Immature natural killer cell (primary cell): ENCODE measurements at places on chromosomes 6 and 20. TPM values are rescaled to one million over a fixed set of nuclear protein-coding genes. Genes with fewer than 3 reads are reported as not detected.

DNA sequence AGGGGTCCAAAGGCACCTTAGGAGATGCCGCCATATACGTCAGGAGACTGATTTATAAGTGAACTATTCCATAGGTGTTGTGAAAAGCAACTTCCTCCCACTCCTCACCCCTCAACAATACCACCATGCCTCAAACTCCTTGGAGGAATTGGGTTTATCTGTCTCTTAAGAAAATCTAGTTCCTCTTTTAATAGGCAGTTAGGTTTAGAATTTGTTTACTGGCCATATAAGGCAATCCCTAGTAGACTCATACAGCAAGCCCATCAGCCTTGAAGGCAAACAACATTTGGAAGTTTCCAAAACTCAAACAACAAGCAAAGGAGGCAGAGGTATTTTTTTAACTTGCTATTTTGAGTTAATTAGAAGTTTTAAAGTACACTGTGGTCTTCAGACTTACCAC is 66.1 kb downstream of the PRND start:
- no peak for DNase-seq

DNA sequence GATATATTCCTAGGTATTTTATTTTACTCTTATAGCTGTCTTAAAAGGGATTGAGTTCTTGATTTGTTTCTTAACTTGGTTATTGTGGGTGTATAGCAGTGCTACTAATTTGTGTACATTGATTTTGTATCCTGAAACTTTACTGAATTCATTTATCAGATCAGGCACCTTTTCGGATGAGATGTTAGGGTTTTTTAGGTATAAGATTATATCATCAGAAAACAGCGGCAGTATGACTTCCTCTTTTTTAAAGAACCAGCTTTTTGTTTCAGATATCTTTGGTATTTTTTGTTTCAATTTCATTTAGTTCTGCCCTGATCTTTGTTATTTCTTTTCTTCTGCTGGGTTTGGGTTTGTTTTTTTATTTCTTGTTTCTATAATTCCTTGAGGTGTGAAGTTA is 382.4 kb upstream of the ADGRB3 start:
- DNase-seq: no peak

DNA sequence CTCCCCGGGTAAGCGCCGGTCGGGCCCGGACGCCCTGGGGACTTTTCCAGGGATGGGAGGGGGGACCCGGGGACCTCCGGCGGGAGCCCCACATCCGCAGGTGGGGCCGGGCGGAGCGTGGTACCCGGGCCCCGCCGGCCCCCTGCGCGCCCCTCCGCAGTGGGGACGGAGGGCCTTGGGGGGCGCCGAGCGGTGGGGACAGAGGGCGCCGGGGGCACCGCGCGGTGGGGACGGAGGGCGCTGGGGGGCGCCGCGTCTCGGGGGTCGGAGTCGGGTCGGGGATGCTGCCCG is 270 bp downstream of the PLEKHG1 start:
- DNase-seq: no peak

DNA sequence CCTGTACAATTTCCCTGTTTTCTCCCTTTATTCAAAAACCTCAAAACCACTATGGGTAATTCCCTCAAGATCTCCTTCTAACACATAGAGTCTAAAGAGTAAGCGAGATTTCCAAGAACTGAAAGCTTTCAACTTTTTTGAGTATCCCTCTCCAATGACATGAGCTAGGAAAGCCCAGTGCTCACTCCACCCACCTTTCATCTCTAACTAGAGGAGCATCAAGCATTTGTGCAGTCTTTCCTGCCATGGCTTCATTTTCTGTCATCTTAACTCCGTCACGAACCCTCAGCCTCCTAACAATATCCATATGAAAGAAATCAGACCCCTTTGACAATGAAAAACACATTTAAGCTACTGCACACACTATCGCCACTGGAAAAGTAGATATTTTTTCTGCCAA is 91.9 kb upstream of the SUPT3H start:
- DNase-seq: no peak

GRCh38 chr20:17835934-17836300 is 132.7 kb downstream of the SNX5 start:
- DNase-seq: no peak

SLC32A1 gene
- polyA plus RNA-seq: not detected

DNA sequence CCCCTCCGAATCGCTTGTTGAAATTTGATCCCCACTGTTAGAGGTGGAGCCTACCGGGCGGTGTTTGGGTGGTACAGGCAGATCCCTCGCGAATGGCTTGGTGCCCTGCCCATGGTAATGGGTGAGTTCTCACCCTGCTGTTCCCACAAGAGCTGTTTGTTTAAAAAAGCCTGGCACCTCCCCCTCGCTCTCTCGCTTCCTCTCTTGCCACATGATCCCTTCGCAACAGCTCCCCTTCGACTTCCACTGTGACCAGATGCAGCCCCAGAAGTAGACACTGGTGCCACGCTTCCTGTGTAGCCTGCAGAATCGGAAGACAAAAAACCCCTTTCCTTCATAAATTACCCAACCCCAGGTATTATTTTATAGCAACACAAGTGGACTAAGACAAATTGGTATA is 292.2 kb upstream of the QKI start:
- no peak for DNase-seq

- no peak for DNase-seq
Observed at GRCh38 chr6:111199935-111200334, 112.6 kb downstream of the SLC16A10 start.

- DNase-seq: no peak
Observed at GRCh38 chr20:61776491-61777075, 289.1 kb downstream of the TAF4 start.

HLA-DRB5 gene
- 3.0 TPM for polyA plus RNA-seq

LPIN3 gene
- polyA plus RNA-seq: not detected

TP53INP2 gene
- polyA plus RNA-seq: 0.09 TPM

DNA sequence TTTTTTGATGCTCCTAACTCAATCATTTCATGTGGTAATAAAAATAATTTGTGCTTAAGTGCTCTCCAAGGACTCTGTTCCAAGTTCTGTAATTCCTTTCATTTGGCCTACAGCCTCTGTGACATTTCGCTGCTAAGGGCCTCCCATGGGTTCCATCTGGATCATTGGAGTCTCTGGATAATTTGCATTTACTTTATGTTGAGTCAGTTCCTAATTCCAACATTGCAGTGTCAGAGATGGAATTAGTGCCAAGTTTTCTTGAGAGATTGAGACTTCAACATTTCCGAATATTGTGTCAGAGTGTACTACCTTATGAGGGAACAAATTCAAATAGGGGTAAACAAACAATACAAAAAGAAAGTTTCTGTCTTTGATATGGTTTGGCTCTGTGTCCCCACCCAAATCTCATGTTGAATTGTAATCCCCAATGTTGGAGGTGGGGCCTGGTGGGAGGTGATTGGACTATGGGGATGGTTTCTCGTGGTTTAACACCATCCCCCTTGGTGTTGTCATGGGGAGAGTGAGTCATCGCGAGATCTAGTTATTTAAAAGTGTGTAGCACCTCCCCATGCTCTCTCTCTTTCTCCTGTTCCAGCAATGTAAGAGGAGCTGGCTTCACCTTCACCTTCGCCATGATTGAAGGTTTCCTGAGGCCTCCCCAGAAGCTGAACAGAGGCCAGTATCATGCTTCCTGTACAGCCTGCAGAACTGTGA is 244.1 kb upstream of the TBX18 start:
- DNase-seq: no peak

DNA sequence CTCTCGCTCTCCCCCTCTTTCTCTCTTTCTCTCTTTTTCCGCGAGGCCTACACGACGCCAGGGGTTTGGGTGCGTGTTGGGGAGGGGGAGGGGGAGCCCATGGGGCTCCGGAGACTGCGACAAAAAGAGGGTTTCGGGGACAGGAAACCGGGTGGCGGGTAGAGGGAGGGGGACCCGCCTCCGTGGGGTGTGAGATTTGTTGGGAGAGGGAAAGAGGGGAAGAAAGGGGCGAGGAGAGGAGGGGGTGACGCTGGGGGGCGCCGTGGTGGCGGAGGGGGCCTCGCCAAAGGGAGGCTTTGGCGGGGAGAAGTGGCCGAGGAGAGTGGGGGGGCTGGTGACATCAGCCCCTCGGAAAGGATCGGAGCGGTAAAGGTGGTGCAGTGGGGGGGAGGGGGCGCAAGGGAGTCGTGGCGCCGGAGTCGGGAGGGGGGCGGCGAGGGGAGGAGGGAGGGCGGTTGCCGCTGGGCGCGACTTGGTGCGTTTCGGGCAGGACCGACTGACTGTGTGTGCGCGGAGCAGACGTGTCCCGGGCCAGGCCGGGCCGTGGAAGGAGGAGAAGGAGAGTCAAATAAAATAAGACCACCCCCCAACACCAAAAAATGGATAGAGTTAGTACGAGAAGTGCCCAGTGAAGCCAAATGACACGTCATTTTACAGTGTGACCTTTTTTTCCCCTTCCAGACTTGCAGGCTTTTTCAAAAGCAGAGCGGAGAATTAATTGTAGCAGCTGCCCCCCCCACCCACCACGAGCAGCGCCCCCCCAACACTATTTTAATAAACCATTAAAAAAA is 39.8 kb downstream of the GNAS start:
- peak; percentile 59 for DNase-seq

- no peak for DNase-seq
Observed at GRCh38 chr20:47003223-47003622, 108.6 kb downstream of the EYA2 start.

PACRG gene
- polyA plus RNA-seq: not detected

DNA sequence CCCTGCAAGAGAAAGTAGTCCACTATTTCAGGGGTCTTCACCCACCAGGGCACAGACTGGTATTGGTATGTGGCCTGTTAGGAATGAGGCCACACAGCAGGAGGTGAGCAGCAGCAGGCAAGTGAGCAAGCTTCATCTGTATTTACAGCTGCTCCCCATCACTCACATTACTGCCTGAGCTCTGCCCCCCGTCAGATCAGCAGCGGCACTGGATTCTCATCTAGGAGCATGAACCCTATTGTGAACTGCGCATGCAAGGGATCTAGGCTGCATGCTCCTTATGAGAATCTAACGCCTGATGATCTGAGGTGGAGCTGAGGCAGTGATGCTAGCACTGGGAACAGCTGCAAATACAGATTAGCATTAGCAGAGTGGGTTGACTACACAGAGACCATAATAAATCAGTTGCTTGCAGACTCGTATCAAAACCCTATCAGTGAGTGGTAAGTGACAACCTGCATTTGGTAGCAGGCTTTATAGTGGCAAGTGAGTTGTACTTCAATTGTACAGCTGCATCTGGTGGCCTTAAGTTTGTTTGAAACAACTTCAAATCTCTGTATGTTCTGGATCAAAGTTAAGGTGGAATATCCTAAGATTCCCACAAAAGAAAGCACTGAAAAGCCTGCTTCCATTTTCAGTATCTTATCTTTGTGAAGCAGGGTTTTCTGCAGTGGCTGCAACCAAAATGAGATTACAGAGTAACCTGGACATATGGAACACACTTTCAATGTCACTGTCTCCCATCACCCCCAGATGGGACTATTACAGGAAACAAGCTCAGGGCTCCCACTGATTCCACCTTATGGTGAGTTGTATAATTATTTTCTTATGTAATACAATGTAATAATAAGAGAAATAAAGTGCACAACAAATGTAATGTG is 12.8 kb downstream of the C6orf141 start:
- no peak for DNase-seq

TNNC2 gene
- polyA plus RNA-seq: not detected

DNA sequence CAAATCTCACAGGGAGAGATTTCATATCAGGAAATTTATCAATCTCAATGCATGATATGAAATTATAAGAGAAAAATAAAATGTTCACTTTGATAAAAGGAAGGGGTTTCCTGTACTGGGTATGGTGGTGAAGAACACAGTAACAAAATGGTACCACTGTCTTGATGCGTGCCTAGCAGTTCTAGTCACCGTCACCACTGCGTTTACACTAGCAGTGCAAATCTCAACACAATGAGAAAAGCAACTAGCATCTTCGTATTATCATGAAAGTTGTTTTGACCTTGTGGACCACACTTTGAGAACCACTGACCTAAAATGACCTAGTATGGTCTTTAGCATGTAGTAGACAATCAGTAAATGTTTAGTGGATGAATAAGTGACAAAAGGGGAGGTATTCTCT is 68.4 kb upstream of the ADGRF4 start:
- DNase-seq: no peak

GRCh38 chr20:4090756-4091489 is 75.6 kb upstream of the RNF24 start:
- no peak for DNase-seq

PDYN gene
- not detected for polyA plus RNA-seq

- DNase-seq: no peak
Observed at GRCh38 chr6:31651602-31652191, 764 bp downstream of the BAG6 start.

SYNDIG1 gene
- polyA plus RNA-seq: not detected
